CD4-positive, alpha-beta T cell (primary cell): ENCODE measurements at places on chromosomes 5 and 9.

DNA sequence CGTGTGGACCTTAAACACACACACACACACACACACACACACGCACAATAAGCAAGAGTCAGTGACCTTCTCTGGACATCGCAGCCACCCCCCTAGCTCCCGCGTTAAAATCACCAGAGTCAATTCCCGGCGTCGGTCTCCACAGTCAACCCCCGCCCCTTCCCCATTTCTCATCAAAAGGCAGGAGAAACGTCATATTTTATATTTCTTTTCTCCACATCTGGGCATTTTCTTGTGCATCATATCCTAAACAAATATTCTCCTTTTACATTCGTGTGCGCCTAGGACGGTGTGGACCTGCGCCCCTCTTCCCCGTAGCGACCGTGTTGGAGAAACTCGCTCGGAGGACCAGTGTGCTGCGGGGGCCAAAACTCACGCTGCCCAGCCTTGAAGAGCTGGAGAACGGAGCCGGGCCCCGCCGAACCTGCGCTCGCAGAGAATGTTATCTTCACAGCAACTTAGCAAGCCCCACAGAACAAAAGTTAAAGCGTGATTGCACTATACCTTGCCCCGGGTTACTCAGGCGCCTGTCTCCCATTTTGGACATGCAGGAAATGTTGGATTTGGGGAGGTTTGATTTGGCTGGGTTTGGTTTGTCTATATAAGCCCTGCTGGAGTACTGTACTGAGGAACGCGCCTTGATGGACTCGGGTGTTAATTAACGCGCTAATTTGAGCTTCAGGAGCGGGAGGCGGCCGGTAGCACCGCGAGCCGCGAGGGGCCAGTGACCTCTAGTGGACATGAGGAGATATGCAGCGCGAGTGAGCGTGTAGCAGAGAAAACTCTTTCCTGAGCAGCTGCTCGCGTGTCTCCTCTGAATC lies 192.4 kb downstream of the MEF2C start:
- DNase-seq = peak; percentile 80

GRCh38 chr5:73268826-73269225 lies 95.8 kb downstream of the TMEM174 start:
- DNase-seq = no peak

DNA sequence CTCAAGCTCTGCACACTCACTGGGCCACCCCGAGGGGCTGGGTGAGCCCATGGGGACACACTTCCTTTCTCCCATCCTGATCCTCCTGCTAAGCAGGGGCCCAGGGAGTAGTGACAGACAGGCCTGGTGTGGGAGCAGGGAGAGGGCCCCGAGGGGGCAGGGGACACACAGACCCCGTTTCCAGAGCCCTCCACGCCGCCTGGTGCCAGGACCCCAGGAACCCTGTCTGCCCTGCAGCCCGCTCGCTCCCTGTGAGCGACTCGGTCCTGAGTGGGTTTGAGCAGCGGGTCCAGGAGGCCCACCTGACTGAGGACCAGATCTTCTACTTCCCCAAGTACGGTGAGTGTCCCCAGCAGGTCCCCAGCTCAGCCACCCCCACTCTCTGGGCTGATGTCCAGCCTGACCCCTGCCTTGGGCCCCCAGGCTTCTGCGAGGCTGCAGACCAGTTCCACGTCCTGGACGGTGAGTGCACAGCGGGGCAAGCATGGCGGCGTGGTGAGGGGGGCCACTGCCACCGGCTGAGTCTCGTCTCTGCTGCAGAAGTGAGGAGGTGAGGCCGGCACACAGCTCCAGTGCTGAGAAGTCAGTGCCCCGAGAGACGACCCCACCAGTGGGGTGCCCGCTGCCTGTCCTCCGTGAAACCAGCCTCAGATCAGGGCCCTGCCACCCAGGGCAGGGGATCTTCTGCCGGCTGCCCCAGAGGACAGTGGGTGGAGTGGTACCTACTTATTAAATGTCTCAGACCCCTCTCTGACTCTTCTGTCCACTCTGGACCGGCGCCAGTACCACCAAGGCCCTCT lies 1.4 kb downstream of the C8G start:
- no peak for DNase-seq

DNA sequence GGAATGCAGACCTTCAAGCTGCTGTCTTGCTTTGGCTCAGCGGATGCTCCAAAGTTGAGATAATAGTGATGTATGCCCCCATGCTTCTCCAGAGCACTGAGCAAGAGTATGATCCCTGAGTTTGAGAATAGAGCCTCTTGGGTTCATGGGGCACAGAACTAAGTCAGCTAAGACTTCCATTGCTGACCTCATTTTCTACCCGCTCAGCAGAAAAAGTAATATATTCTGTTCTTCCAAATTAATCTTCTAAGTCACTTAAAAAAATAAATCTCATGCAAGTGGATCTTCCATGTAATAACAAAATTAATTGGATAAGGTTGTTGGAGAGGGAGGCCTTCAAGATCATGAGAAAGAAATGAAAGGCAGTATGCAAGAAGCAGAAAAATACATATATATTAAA lies 483.9 kb downstream of the DNAH5 start:
- no peak for DNase-seq

DNA sequence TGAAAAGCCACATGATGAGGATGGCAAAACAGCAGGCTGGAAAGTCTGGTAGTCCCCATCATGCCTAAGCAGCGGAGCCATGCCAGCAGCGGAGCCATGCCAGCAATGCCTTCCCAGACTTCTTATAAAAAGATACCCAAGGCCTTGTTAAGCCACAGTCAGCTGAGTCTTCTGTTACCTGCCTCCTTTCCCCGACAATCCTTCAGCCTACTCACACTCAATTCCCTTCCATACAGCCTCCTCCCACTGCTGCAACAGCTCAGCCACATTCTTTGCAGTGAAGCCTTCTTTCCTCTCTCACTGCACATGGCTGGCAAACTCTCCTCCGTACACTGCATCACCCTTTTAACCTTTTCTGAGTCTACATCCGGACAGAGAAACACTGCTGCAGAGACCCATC lies 114.9 kb downstream of the AUH start:
- no peak for DNase-seq

- no peak for DNase-seq
These were observed 5.1 kb upstream of the ORM1 start for GRCh38 chr9:114317665-114318357.

GRCh38 chr9:130894546-130894945 lies 2.1 kb downstream of the QRFP start:
- DNase-seq = no peak

- peak; percentile 3 for DNase-seq
These were observed 105.8 kb upstream of the PCSK1 start for GRCh38 chr5:96538808-96539250.

GRCh38 chr9:17927616-17928015 lies 348.8 kb downstream of the SH3GL2 start:
- no peak for DNase-seq

DNA sequence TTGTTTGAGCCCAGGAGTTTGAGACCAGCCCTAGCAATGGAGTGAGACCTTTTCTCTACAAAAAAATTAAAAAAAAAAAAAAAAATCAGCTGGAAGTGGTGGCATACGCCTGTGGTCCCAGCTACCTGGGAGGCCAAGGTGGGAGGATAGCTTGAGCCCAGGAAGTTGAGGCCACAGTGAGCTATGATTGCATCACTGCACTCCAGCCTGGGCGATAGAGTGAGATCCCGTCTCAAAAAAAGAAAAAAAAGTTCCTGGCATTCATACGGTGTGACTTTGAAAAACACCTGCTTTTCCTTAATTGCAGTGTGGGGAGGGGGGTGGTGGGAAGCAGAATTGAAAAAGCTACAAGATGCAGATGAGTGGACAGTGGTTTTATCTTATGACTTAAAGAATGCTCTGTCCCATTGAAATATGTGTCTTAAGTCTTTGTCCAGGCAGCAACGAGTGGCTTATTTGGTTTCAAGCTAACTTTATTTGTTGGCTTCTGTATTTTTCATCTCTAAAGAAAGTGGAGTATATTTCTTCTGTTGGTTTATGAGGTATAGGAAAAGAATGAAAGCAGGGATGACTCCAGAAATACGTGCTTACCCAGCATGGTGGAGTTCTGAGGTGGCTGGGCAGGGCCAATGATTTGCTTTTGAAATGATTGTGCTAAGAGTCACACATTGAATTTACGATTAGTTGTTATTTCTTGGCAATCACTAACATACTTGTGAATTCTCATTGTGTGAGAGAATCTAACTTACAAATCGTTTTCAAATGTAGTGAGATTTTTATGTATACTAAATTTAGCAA lies 27.8 kb downstream of the ROPN1L start:
- DNase-seq = no peak

DNA sequence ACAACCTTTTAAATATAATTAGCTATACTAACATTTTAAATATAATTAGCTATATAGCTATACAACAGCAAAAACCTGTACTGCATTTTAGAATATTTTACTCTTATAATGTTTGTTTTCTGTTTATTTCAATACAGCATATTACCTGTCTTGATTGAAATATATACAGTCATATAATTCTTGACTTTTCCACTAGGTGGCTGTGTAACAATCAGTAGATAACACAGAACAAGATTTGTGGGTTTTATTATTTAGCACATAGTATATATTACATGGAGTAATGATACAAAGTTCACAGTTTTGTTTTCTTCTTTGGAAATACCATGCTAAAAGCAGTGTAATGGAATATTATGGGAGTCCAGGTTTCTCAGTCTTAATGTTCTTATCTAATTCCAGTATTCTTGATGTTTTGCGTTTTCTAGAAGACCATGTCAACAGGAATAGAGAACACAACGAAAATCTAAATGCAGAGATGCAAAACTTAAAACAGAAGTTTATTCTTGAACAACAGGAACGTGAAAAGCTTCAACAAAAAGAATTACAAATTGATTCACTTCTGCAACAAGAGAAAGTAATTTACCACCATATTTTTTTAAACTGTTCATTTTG lies 13.3 kb downstream of the HMMR start:
- DNase-seq = peak; percentile 44

- no peak for DNase-seq
These were observed 38.0 kb upstream of the OLFM1 start for GRCh38 chr9:135049460-135049859.

DNA sequence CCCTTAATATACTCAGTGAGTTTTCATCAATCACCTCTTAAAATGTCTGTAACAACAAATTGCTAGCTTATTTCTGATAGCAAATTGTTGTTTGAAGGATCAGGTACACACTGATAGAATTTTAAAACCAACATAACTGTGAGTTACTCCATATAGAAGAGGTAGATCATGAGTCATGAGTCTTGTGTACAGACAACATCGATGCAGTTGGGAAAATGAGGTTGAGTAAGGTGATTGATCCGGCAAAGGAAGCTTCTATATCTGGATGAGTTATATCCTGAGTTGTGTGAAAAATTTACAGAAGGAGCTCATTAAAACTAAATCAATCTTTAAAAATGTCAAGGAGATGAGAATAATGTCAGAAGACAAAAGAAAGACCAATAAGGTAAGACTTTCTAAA lies 604.6 kb upstream of the RGMB start:
- DNase-seq = no peak

- DNase-seq = no peak
These were observed 75.3 kb downstream of the LHFPL2 start for GRCh38 chr5:78573318-78573717.

- no peak for DNase-seq
These were observed 105.1 kb downstream of the PHF2 start for GRCh38 chr9:93681269-93682154.

- no peak for DNase-seq
These were observed 390.0 kb downstream of the ENC1 start for GRCh38 chr5:74250304-74251102.
